Naive B cell (primary cell): ENCODE measurements at places on chromosomes 4 and X. TPM values are rescaled to one million over a fixed set of nuclear protein-coding genes. Genes with fewer than 3 reads are reported as not detected.

DNA sequence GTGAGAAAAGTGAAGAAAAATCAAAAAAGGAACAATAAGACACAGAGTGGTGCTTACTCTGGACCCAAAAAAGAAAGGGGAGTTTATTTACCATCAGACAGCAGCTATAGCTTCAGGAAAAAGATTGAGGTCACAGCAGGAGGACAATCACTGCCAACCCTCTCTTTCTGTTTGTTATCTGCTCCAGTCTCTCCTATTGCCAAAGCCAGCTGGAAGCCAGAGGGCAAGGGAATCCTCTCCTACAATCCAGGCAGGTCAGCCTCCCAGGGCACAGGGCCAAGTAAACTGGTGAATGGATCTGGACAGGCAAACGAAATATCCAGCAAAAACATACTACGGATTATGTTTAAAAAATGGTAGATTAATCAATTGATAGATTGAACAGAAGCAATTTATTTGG is 306.9 kb upstream of the SLIT2 start:
- no peak for DNase-seq

DNA sequence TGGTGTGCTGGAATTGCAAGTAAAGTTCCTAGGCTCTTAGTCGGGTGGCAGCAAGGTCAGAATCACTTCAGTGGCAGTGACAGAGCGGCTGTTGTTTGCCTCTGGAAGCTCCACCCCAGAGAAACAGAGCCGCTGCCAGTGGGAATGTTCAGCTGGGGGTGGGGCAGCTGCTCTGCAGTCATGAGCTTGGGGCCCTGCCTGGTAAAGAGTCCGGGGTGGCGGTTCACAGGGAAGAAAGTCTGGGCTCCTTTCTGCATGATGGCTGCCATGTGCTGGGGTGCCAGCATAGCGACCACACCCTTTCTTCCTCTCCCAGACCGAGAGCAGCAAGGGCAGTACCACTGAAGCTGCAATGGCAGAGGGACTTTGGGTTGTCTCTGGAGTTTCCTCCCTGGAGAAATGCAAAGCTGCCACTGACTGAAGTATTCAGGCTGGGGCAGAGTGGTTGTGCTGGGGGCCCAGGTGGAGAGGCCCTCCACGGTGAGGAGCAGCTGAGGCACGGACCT is 108.8 kb upstream of the CENPE start:
- no peak for DNase-seq

DNA sequence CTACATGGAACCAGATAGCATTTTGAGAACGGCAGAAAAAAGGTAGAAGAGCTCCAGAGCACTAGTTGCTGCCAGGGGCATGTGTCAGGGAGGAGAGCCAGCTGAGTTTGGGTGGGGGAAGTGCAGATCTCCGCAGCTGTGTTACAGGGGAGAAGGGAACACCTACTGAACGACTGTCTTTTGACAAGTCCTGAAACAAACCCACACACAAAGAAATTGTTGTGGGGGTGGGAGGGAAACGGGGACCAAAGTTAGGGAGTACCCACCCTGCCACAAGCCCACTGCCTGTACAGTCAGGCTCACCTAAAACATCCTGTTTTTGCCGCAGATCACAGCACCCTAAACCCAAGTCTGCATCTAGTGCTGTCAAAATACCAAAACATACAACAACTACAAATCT is 55.5 kb downstream of the LEF1 start:
- no peak for DNase-seq

- peak; percentile 20 for DNase-seq
Observed at GRCh38 chrX:16882169-16882568, 12.0 kb upstream of the RBBP7 start.

DNA sequence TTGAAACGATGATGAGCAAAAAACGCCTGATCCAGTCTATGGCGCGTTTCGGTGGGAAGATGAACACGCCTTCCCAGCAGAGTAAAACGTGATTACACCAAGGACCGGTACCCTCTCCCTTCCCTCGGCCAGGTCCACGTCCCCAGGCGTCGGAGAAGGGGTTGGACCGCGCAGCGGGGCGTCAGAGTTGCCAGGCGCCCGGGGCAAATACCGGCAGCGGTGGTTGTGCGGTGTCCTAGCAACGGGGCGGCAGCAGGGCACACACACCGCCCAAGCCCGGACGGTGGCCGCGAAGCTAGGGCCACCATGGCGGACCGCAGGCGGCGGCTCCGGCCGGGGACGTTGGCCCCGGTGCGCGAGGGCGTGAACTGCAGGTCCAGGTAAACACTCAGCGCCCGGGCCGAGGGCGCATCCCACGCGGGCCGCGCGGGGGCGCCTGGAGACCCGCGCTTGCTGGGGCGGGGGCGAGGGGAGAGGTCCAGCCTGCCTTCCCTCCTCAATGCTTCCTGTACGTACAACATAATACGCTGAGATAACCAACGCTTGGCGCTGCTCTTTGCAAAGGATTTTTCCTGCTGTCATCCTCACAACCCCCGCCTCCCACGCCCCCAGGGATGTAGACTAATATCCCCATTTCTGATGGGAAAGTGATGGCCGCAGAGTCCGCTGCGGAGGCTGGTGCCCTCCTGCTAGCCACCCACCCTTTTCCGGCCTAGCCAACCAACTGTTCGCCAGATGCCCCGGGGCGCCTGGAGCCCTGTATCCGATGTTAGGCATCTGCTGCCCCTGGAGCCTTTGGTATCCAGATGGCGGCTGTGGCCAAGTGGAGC is at the start of gene FAM47E:
TSS of gene FAM47E (plus strand) at position 281 of the 830 bp plus-strand sequence. CDS start at position 307, 26 bp downstream.
- DNase-seq: peak; percentile 29

DNA sequence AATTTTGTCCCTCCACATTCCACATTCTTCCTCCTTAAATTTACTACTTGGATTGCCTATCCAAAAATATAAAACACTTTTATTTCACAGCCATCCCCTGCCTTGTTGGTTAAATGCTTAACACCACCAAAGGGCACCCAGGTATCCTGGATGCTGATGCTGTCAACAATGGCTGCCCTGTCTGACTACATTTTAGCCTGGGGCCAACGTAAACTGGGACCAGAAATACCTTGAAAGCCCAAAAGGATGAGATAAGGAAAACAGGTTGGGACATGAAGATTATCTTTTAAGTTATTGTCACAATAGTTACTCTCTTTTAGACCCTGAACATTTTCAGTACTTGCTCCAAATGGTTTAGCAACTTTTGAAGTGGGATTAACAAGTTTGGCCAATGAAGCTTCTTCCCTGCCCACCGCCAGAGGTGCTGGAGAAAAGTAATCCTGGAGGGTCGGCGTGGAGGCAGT is 775 bp upstream of the YIPF6 start:
- DNase-seq: no peak

GRCh38 chr4:7932287-7932686 is 7.4 kb downstream of the AFAP1 start:
- DNase-seq: no peak

GRCh38 chr4:186537843-186538521 is 17.4 kb downstream of the MTNR1A start:
- no peak for DNase-seq

Gene UGT2B10
- not detected for polyA plus RNA-seq

Gene ARAP2
- 28.1 TPM for polyA plus RNA-seq

Gene CXCL6
- polyA plus RNA-seq: not detected

Gene INTS6L
- 5.7 TPM for polyA plus RNA-seq
